Glutamatergic neuron (in vitro differentiated cells): ENCODE measurements at places on chromosomes 3 and 15. TPM values are rescaled to one million over a fixed set of nuclear protein-coding genes. Genes with fewer than 3 reads are reported as not detected.

GRCh38 chr3:118098827-118099226 lies 935.8 kb downstream of the IGSF11 start:
- H3K4me3 ChIP-seq, result no peak overlapping the region
- DNase-seq, result no peak
- no peak overlapping the region for H3K27ac ChIP-seq
- no peaks in the 10 kb centered on the region for H3K4me1 ChIP-seq
- no peaks in the 10 kb centered on the region for H3K27me3 ChIP-seq

The C3orf49 gene
- total RNA-seq, result not detected

GRCh38 chr15:48965972-48966371 lies 2.3 kb upstream of the SHC4 start:
- no peak for DNase-seq
- peaks cover 4% of the 10 kb centered on the region for H3K36me3 ChIP-seq
- peaks cover 1% of the 10 kb centered on the region for H3K27me3 ChIP-seq
- H3K27ac ChIP-seq, result no peak overlapping the region
- H3K4me3 ChIP-seq, result no peak overlapping the region

DNA sequence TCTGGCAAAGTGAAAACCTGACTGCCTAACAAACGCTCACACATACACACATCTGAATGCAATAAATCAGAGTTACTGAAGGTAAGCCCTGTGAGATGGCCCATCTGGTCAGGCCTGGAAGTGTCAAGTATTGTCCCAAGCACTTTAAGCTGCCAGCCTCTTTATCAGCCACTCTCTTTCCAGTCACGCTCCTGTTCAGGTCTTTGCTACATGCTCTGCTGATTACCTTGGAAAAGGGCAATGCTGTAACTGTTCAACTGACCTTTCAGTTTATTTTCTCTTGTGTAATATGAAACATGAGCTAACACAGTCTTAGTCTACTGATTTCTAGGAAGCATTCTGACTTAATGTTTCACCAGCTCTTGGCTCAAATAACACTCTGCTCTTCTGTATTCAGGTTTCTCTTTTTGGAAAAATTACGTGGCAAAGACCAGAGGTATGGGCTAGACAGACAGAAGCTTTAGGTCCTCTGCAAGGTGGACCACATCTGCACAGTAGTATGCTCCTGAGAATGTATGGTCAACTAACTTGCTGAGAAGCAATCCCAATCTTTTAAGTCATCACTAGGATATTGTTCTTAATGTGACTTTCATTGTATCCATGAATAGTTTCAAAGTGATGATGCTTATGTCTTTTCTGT lies 44.5 kb downstream of the GBE1 start:
- H3K27me3 ChIP-seq, result peaks cover 2% of the 10 kb centered on the region
- DNase-seq, result no peak
- H3K4me3 ChIP-seq, result no peak overlapping the region
- H3K27ac ChIP-seq, result no peak overlapping the region
- H3K4me1 ChIP-seq, result no peaks in the 10 kb centered on the region

The GNB4 gene
- total RNA-seq, result 19.1 TPM

The SERPINI2 gene
- not detected for total RNA-seq

The SYNPR gene
- total RNA-seq, result 6.1 TPM
